ENCODE measurements at places on chromosomes 4 and X. TPM values are rescaled to one million over a fixed set of nuclear protein-coding genes. Genes with fewer than 3 reads are reported as not detected.

The TEX13C gene
- not detected for total RNA-seq

The ZNF182 gene
- 2.6 TPM for total RNA-seq

The GPR34 gene
- total RNA-seq = not detected

The PLA2G12A gene
- 64.6 TPM for total RNA-seq

The EDA gene
- 0.35 TPM for total RNA-seq

The TMEM144 gene
- 3.1 TPM for total RNA-seq

The TSPAN7 gene
- total RNA-seq = not detected

All from smooth muscle cell of the coronary artery (primary cell).